Peyer's patch (tissue), 4 donors: ENCODE measurements at places on chromosomes 7 and 10.
A peak's percentile ranks its signal among the peaks of the same experiment; 100 is the strongest.

DNA sequence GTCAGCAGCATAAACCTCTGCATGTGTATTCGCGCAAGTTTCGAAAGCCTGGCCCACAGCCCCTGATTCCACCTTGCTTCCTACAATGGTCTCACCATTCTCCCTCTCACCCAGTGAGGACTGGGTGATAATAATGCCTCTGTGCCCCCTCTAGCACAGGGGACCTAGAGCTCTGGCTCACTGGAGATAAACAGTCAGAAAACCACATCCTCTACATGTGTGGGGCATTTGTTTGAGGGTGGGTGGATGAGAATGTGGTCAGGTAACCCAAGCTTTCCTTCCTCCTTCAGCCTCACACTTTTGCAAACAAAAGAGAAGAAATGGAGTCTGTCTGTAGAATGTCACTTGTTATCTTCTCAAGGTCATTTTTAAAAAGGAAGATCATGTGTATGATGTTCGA, 373.5 kb downstream of the KCNMA1 start:
- no peaks in the 10 kb centered on the region for H3K4me1 ChIP-seq
- H3K4me3 ChIP-seq, result no peak overlapping the region
- no peak overlapping the region for H3K27ac ChIP-seq
- H3K27me3 ChIP-seq, result no peaks in the 10 kb centered on the region
- no peaks in the 10 kb centered on the region for H3K36me3 ChIP-seq

DNA sequence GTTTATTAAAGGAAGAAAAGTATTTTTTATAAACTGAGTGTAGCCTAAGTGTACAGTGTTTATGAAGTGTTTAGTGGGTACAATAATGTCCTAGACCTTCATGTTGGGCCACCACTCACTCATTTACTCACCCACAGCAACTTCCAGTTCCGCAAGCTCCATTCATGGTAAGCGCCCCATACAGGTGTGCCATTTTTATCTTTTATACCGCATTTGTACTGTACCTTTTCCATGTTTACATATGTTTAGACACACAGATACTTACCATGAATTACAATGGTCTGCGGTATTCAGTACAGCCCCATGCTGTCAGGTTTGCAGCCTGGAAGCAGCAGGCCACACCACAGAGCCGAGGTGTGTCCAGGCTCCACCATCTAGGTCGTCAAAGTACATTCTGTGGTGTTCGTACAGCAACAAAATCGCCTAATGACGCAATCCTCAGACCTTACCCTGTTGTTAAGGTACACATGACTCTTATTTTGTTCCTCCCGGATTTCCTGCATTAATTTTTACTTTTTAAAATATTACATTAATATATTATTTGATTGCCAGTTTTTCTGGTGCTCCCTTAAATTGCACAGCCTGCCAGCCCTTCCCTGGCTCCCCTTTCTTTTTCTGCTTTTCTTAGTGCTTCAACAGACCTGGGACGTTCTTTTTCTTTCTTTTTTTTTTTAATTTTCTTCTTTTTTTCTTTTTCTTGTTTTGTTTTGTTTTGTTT, 881 bp upstream of the SSBP1 start:
- no peaks in the 10 kb centered on the region for H3K27me3 ChIP-seq
- peak overlapping the region; percentile 81 for H3K27ac ChIP-seq
- no peaks in the 10 kb centered on the region for H3K36me3 ChIP-seq
- peak overlapping the region; percentile 91 for H3K4me3 ChIP-seq
- peaks cover 6% of the 10 kb centered on the region for H3K4me1 ChIP-seq
- DNase-seq, result peak; percentile 64

- no peaks in the 10 kb centered on the region for H3K36me3 ChIP-seq
- no peak overlapping the region for H3K4me3 ChIP-seq
- H3K27ac ChIP-seq, result no peak overlapping the region
- no peaks in the 10 kb centered on the region for H3K27me3 ChIP-seq
- DNase-seq, result no peak
These were observed 136.1 kb downstream of the ELMO1 start for GRCh38 chr7:37312608-37313007.

DNA sequence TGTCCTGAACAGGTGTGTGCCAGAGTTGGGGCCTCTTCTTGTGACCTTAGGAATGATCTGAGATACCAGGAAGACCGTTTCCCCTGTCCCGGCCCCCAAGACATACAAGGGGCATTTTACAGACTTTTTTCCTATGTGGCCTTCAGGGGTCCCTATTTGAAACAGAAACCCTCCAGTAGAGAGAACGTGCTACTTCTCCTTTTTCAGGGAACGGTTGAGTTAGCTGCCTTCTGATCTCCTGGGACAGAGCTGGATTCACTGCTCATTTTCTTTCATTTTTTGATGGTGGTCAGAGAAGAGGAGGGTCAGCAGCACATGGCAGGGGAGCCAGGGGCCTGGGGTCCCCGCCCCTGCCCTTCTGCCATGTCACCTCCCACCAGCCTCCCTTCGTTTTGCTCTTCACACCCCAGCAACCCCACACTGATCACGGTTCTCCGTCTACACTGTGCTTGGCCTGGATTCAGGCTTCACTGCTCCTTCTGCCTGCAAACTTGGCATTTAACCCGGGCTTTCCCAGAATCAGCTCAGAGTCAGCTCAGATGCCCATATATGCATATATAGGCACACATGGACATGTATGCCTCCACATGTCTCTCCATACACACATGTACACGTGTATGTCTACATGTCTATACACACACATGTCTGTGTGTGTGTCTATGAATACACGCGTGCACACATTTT, 138.1 kb upstream of the BTBD16 start:
- no peak overlapping the region for H3K4me3 ChIP-seq
- H3K36me3 ChIP-seq, result no peaks in the 10 kb centered on the region
- H3K27ac ChIP-seq, result no peak overlapping the region
- DNase-seq, result no peak

DNA sequence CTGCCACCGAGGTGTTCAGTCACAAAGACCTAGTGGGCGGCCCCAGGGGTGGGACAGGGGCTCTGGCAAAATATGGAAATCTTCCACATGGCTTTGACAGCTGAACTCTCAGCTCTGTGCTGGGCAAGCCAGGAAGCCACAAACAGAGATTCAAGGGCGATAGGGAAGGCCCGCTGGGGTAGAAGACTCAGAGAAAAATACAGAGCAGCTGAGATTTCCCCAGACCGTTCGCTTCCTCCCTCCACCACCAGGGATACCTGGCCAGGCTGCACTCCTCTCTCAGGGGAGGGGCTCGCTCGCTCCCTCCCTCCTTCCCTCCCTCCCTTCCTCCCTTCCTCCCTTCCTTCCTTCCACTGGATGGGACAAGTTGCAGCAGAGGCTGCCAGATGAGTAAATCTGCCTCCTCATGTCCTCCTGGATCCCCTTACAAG, 260.5 kb downstream of the PRPF18 start:
- no peaks in the 10 kb centered on the region for H3K27me3 ChIP-seq
- H3K27ac ChIP-seq, result no peak overlapping the region
- no peaks in the 10 kb centered on the region for H3K4me1 ChIP-seq
- DNase-seq, result no peak

- no peaks in the 10 kb centered on the region for H3K27me3 ChIP-seq
- H3K4me1 ChIP-seq, result no peaks in the 10 kb centered on the region
- H3K4me3 ChIP-seq, result no peak overlapping the region
- no peak overlapping the region for H3K27ac ChIP-seq
- H3K36me3 ChIP-seq, result no peaks in the 10 kb centered on the region
- no peak for DNase-seq
These were observed 18.1 kb downstream of the STRA8 start for GRCh38 chr7:135251496-135252391.

GRCh38 chr7:27410812-27411544, 168.4 kb downstream of the EVX1 start:
- H3K4me1 ChIP-seq, result no peaks in the 10 kb centered on the region
- H3K27me3 ChIP-seq, result no peaks in the 10 kb centered on the region
- DNase-seq, result no peak
- H3K4me3 ChIP-seq, result no peak overlapping the region
- H3K27ac ChIP-seq, result no peak overlapping the region

GRCh38 chr7:112059675-112060074, 146.5 kb downstream of the DOCK4 start:
- no peak for DNase-seq
- H3K27ac ChIP-seq, result no peak overlapping the region
- no peaks in the 10 kb centered on the region for H3K4me1 ChIP-seq
- no peaks in the 10 kb centered on the region for H3K36me3 ChIP-seq
- no peak overlapping the region for H3K4me3 ChIP-seq

- peaks cover 12% of the 10 kb centered on the region for H3K36me3 ChIP-seq
- no peak overlapping the region for H3K27ac ChIP-seq
- H3K27me3 ChIP-seq, result no peaks in the 10 kb centered on the region
- H3K4me1 ChIP-seq, result no peaks in the 10 kb centered on the region
- no peak for DNase-seq
These were observed 52.5 kb upstream of the CAMK2B start for GRCh38 chr7:44377681-44378421.

DNA sequence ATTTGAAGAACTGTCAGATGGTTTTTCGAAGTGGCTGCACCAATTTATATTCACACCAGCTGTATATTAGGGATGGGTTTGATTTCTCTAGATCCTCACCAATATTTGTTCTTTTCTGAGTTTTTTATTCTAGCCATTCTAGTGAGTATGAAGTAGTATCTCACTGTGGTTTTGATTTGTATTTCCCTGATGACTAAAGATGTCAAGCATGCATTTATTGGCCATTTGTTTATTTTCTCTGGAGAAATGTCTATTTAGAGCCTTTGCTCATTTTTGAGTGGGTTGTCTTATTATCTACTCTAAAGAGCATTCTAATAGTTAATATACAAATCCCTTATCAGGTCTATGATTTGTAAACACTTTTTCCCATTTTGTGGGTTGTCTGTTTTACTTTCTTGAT, 123.9 kb downstream of the PCLO start:
- H3K27ac ChIP-seq, result no peak overlapping the region
- H3K36me3 ChIP-seq, result no peaks in the 10 kb centered on the region
- H3K4me3 ChIP-seq, result no peak overlapping the region
- H3K27me3 ChIP-seq, result no peaks in the 10 kb centered on the region
- H3K4me1 ChIP-seq, result no peaks in the 10 kb centered on the region

- H3K4me1 ChIP-seq, result peaks cover 5% of the 10 kb centered on the region
- H3K4me3 ChIP-seq, result peak overlapping the region; percentile 51
- H3K36me3 ChIP-seq, result no peaks in the 10 kb centered on the region
- no peak overlapping the region for H3K27ac ChIP-seq
These were observed 731.1 kb downstream of the ZWINT start for GRCh38 chr10:55629793-55630490.

GRCh38 chr7:54813398-54813797, 54.4 kb upstream of the SEC61G start:
- DNase-seq, result no peak
- H3K4me3 ChIP-seq, result no peak overlapping the region
- H3K4me1 ChIP-seq, result no peaks in the 10 kb centered on the region
- H3K27ac ChIP-seq, result no peak overlapping the region
- no peaks in the 10 kb centered on the region for H3K36me3 ChIP-seq

DNA sequence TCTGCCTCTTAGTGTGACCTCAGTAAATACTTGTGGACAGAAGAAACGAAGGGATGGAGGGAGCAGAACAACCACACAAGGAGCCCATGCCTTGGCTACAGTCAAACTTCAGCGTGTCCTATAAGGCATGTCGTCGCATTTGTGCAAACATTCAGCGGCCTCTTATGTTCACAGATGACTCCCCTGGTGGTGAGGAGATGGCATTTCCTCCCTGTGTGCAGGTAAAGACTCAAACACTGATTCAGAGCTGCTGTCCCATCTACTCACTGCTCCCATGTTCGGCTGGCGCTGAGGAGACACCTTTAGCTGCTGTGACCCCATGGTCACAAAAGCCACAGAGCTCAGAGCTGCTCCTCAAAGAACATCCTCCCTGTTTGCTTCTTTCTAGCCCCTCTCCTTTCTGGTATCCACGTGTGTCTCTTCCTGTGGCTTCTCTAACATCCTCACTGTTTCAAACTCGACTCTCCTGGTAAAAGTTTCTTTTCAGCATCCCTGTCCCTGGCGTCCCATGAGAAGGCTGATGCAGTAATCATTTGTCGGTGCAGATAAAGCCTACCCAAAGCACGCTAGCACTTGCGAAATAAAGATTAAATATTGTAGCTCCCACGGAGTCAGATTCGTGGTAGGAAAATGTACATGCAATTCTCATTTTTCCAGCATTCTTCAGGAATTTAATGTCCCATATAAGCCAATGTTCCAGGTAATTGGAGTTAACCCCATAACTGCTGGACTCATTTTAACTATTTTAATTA, 124.9 kb upstream of the NEBL start:
- no peaks in the 10 kb centered on the region for H3K36me3 ChIP-seq
- no peak overlapping the region for H3K4me3 ChIP-seq
- no peaks in the 10 kb centered on the region for H3K27me3 ChIP-seq
- no peak for DNase-seq

- H3K4me3 ChIP-seq, result no peak overlapping the region
- no peak for DNase-seq
- H3K27ac ChIP-seq, result no peak overlapping the region
- H3K36me3 ChIP-seq, result no peaks in the 10 kb centered on the region
These were observed 9.7 kb upstream of the RASSF4 start for GRCh38 chr10:44949915-44950314.

GRCh38 chr7:115183431-115184057, 261.6 kb downstream of the MDFIC start:
- no peak overlapping the region for H3K4me3 ChIP-seq
- H3K27me3 ChIP-seq, result no peaks in the 10 kb centered on the region
- H3K27ac ChIP-seq, result no peak overlapping the region
- no peaks in the 10 kb centered on the region for H3K36me3 ChIP-seq

- no peak overlapping the region for H3K4me3 ChIP-seq
- no peaks in the 10 kb centered on the region for H3K36me3 ChIP-seq
- H3K27me3 ChIP-seq, result no peaks in the 10 kb centered on the region
- H3K4me1 ChIP-seq, result no peaks in the 10 kb centered on the region
- no peak for DNase-seq
These were observed 224.2 kb downstream of the XPNPEP1 start for GRCh38 chr10:109698882-109699664.

DNA sequence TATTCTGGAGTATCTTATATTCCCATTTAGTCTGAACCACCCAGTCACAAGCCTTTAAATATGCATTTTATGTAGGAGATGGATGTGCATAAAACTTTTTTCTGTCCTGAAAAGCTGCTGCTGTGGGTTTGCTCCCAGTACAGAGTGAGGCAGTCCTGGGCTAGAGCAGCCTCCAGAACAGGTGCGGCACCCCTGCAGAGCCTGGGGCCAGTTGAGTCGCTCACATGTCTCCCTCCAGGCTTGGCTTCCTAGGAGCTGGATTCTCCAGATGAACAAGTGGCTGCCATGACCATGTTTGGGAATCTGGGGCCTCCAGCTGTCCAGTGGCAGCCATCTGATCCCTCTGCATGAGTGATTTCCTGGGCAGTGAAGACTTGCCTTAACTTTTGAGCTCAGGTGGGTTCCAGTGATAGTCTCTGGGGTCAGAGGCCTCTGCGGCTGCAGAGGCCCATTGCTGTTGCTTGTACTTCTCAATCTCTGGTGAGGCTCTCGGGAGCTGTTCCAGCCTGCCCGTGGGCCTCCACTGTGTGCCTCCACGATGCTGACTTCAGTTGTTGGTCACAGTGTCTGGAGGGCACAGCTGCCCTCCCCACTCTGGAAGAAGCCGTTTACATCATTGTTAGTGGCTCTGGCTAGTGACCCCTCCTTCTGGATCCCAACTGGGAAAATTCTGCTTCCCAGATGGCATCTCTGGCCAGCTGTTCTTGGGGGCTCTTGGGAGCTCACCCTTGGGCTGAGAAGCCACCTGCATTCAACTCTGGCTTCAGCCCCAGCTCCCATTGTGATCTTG, 120.4 kb downstream of the EMX2 start:
- H3K4me1 ChIP-seq, result no peaks in the 10 kb centered on the region
- no peak overlapping the region for H3K4me3 ChIP-seq
- DNase-seq, result no peak
- no peaks in the 10 kb centered on the region for H3K27me3 ChIP-seq
